Smooth muscle cell of the pulmonary artery (primary cell): ENCODE measurements at places on chromosomes 6 and 20. TPM values are rescaled to one million over a fixed set of nuclear protein-coding genes. Genes with fewer than 3 reads are reported as not detected.

COL9A1 gene
- not detected in 2 replicates for total RNA-seq

ESR1 gene
- total RNA-seq = 0.36 and 1.8 TPM in 2 replicates

RNF39 gene
- total RNA-seq = 0.07 TPM in 1 of 2 replicates, not detected in the other

SNPH gene
- total RNA-seq = 12.0 and 21.3 TPM in 2 replicates

NOP56 gene
- total RNA-seq = 80.0 and 122 TPM in 2 replicates

FKBP1C gene
- 0.20 and 2.9 TPM in 2 replicates for total RNA-seq

CFAP206 gene
- total RNA-seq = 0.50 and 0.59 TPM in 2 replicates

CST11 gene
- not detected in 2 replicates for total RNA-seq

RBCK1 gene
- 76.3 and 88.0 TPM in 2 replicates for total RNA-seq

MAP7 gene
- total RNA-seq = 0.76 and 1.3 TPM in 2 replicates

TBX18 gene
- total RNA-seq = 7.8 and 45.0 TPM in 2 replicates

CAGE1 gene
- total RNA-seq = 0.07 TPM in 2 replicates

FUT9 gene
- total RNA-seq = not detected in 2 replicates

SYCP2 gene
- 0.36 and 1.2 TPM in 2 replicates for total RNA-seq

KCNB1 gene
- 0.07 TPM in 2 replicates for total RNA-seq

SLC22A7 gene
- total RNA-seq = not detected in 2 replicates

CCDC170 gene
- 0.33 and 0.46 TPM in 2 replicates for total RNA-seq

TMC2 gene
- total RNA-seq = not detected in 2 replicates

MAFB gene
- total RNA-seq = 0.79 and 2.0 TPM in 2 replicates

IL17F gene
- total RNA-seq = not detected in 2 replicates

TP53TG5 gene
- total RNA-seq = 0.03 TPM in 1 of 2 replicates, not detected in the other

ENPP5 gene
- total RNA-seq = 0.07 and 3.6 TPM in 2 replicates

MUC22 gene
- total RNA-seq = not detected in 2 replicates

MED23 gene
- 28.2 and 35.6 TPM in 2 replicates for total RNA-seq

NT5DC1 gene
- total RNA-seq = 10.4 and 15.7 TPM in 2 replicates
